ENCODE measurements at places on chromosomes 4 and X. TPM values are rescaled to one million over a fixed set of nuclear protein-coding genes. Genes with fewer than 3 reads are reported as not detected.

DNA sequence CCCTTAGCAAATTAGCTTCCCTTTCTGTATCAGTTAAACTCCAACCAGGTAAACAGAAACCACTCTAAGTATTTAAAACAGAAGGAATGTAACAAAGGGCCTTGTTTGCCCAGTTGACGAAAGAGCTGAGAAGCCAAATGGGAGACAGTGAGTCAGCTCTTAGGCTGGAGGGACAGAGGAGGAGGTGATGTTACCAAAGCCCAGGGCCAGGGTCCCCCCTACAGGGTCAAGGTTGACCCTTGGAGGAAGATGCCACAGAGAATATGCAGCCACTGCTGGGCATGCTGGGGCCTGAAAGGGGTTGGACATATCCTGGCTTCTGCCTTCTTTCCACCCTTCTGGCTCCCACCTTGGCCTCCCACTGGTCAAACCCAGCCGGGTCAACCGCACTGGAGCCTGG is 38.3 kb upstream of the LGI2 start:
- DNase-seq, result no peak

DNA sequence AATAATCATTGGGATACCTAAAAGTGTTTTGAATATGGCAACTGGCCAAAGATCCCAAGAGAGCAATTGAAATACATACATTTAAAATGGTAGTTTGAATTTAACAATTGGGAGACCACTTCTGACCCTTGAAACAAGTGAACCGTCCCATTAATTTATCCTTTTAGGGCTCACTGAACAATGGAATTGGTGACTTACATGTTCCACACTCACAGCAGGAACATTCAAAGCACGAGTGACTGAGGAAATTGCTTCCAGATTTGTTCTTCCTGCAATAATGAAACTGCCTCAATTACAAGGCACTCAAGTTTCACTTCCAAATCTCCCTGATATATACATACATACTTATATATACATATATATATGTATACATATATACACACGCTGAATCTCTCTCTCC is 20.6 kb downstream of the SLC39A8 start:
- no peak for DNase-seq

GRCh38 chr4:123284168-123284567 is 112.4 kb upstream of the SPRY1 start:
- no peak for DNase-seq

DNA sequence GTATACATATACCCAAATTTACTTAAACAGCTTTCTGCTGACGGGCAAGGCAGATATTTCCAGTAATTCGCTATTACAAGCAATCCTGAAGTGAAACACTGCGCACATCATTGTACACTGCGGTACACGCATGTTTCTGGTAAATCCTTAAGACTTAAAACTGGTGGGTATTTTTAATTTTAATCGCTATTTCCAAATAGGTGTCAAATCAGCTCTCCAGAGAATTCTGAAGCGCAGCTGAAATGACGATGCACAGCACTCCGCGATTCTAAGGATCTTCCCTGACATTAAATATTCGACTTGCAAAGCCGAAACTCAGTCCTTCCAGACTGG is 361 bp downstream of the TMEM128 start:
- DNase-seq, result no peak

- no peak for DNase-seq
Measured at GRCh38 chrX:72079607-72080006, 52.1 kb downstream of the RTL5 start.

DNA sequence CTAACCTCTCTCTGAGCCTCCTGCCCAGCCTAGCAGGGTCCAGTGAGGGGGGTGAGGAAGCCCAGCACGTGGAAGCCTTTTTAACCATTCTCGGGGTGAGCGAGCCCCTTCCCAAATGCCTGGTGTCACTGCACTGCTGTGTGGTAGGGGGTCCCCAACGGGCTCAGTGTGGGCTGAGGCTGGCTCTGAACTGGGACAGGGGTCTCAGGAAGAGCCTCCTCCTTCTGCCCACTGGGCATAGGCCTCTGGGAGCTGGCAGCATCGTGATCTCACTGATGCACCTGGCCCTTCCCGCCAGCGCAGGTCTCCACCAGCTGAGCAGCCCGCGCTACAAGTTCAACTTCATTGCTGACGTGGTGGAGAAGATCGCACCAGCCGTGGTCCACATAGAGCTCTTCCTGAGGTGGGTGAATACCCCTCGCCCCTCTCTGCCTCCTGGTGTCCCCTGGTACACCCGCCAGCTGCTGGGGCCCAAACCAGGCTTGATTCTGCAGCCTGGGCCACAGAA is 12.6 kb downstream of the HTRA3 start:
- DNase-seq, result no peak

CCSER1 gene
- not detected for total RNA-seq

DNA sequence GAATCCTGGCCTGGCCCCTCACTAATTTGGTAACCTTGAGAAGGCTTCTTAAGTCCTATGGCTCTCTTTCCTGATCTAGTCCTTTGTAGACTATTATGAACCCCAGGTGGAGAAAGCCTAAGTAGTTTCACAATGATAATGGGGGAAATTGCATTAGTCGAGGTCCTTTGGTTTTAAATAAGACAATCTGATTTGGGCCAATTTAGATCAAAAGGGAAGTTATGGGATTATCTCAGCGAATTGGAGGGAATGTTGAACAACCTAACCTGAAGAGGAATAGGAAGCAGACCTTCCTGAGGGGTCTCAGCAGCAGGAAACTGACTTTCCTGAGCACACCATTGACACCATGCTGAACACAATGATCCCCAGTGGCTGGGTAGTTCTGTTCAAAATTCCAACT is 331.5 kb downstream of the PRDM5 start:
- no peak for DNase-seq

DNA sequence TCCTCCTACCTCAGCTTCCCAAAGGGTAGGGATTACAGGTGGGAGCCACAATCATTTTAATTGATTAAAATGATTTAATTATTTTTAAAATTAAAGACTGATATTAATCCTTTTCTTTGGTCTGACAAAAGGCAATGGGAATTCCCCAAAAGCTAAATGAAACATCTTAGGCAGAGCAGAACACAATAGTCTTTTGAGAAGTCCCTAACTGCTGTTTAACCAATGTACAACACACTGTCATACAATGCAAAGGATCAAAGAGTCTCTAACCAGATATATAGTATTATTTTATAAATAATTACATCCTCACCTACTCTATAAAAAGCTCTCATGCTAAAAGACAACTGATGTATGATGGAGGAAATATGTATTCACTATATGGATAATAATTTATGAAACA is 47.0 kb downstream of the THAP9 start:
- no peak for DNase-seq

CT47B1 gene
- total RNA-seq, result not detected

DNA sequence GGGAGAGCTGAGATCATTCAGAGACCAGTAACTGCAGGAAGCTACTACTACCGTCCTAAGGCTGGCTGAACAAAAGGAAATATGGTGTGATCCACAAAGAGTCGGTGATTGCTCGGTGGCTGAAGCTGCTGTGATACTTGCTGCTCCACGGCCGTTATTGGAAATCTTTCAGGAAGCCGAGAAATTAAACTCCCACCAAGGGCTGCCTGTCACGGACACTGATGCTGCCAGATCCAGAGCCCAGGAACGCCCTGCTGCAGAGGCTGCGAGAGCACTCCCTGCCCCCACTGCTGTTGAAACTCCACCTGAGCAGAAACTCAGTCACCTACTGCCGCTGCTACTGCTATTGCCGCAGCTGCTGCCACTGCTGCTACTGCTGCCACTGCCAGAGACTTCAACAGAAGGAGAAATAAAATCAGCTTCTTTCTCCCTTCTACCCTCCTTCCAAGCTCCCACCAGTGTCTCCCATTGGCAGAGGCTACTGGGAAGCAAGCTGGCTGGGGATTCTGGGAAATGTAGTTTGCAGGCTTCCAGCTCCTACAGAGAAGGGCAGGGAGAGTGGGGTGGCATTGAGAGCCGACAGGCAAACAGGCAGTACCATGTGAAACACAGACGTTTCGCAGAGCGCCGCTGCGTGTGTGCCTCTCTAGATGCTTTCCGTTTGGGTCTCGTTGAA is 126.0 kb upstream of the ENPP6 start:
- peak; percentile 66 for DNase-seq

DNA sequence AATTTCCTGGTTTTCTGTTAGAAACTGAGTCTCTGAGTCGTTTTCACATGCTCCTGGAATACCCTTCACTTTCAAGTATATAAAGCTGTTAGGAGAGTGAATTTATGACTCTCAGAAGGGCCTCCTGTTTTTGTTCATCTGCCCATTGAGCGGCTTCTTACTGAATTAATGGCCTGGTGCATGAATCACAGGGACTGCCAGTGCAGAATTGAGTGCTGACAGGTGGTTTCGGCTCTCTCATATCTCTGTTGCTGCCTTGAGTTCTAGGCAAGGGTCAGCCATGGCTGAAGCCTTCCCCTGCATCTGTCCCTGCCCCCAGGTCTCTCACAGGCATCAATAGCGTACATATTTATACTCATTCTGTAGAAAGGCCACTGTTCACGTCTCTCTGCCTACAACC is 22.7 kb upstream of the SEPSECS start:
- no peak for DNase-seq

STPG2 gene
- not detected for total RNA-seq

DNA sequence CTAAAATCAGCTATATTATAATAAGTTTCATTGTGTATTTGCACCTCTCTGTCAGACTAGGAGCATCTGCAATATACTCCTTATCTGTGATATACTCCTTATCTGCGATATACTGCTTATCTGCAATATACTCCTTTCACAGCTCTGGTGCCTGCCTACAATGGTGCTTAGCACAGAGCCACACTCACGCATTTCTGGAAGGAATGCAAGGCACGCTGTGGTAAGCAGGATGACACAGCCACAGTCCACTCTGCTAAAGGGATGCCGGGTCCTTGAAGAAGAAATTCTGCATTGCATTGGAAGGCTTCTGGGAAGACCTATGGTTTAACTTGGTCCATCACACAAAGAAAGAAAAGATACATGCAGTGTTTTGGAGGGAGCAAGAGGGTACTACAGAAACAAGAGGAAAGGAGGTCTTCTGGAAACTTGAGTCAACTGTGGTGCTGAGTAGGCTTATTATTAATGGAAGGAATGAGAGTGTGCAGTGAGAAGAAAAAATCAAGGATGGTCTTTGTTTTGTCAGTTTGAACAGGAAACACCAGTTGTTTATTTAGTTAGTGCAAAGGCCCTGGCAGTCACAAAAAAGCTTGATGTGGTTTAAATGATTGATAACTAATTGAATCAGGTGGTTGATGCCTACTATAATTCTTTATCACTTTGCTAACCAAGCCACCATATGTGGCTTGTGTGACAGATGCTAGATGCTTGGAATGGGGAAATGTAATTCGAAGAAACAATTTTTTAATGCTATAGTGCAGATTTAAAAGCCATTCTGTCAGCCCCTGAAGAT is 342.3 kb downstream of the GRXCR1 start:
- DNase-seq, result no peak

GRCh38 chr4:42747971-42748370 is 91.1 kb upstream of the ATP8A1 start:
- DNase-seq, result no peak

RAB33A gene
- total RNA-seq, result 32.7 TPM

DNA sequence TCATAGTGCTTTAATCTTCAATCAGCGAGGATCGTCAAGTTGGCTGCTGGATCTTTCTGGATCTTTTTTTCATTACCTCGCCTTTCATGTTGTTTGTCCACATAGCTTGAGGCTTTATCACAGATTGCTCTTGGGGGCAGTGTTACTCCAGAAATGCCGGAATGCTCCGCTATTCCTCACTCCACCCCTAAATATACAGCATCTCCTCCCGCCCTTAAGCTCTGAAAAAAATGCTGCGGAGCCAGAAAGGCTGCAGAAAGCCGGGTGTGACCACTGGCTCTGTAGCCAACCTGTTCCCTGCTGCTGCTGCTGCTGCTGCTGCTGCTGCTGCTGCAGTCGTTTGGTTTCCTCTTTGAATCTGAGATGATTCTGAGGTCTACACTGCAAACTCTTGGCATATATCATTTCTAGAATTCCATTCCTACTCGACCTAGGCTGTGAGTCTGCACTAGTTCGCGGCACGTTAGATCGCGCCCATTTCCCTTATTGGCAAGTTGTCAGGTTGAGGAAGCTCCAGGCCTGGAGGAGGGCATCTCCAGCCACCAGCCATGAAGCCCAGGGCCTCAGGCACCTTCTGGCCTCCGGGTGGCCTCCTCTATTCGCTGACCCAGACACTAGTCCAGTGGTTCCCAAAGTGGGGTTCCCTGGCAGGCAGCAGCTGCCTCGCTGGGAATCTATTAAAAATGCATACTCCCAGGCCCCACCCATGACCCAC is 34.2 kb downstream of the WDR13 start:
- peak; percentile 86 for DNase-seq

DNA sequence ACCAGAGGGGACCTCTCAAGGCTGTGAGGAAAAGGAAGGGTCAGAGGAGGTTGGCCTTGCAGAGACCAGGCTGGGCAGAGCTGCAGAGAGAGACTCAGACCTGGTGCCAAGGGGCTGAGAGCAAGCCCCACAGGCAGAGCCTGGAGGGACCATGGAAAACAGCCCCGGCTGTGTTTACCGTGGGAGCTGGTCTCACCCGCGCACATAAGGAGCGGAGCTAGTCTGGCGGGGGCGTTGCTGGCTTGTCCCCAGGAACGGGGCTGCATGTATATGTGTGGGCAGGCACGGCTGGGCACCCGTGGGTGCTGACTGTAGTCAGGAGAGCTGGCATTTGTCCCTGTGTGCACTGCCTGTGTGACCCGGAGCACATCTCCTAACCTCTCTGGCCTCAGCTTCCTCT is 45.7 kb downstream of the C4orf50 start:
- no peak for DNase-seq

- no peak for DNase-seq
Measured at GRCh38 chr4:186712690-186713089, 11.0 kb downstream of the FAT1 start.

UGT2B17 gene
- not detected for total RNA-seq

- no peak for DNase-seq
Measured at GRCh38 chr4:115841871-115842270, 728.5 kb upstream of the NDST4 start.

DNA sequence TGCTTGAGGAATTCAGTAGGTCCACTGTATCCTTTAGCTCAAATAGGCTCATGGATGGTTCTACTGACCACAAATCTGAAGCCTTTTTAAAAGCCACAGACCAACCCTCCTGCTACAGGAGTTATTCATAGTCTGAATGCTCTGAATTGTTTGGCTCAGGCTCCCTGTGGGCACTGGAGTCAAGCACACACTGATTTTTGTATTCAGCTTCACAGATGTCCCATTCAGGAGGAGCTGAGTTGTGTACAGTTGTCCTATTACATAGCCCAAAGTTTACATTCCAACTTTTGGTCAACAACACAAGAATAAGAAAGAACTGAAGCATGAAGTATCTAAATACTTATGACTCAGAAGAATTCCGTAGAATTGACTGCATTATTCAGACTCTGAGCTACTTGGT is 243.9 kb downstream of the UNC5C start:
- DNase-seq, result no peak

DNA sequence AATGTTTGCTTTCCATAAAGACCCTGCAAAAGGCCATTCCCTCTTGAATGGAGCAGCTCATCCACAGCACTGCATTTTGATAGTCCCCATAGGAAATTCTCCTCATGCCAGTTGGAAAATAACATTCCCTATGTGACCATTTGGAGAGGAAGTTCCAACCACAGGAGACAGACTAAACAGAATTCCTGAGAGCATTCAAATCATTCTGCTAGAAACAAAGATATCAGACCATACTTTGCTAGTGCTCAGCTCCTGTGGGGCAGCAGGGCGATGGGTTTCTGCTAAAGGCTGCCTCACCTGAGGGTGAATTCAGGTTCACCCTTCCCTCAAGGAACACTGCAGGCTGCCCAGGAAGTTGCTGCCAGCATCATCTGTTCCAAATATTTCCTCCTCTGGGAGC is 58.8 kb downstream of the LNX1 start:
- no peak for DNase-seq

- no peak for DNase-seq
Measured at GRCh38 chr4:155072417-155072816, 136.0 kb upstream of the NPY2R start.

Data from activated CD8-positive, alpha-beta T cell treated with anti-CD3 and anti-CD28 coated beads, Interleukin-2, amount 10 ng/mL, durations not matched to agents 7 days and 5 days (primary cell).